ENCODE measurements at places on chromosomes 16 and 17.

GRCh38 chr16:49875806-49876715, 20.1 kb upstream of the ZNF423 start:
- no peak for DNase-seq

DNA sequence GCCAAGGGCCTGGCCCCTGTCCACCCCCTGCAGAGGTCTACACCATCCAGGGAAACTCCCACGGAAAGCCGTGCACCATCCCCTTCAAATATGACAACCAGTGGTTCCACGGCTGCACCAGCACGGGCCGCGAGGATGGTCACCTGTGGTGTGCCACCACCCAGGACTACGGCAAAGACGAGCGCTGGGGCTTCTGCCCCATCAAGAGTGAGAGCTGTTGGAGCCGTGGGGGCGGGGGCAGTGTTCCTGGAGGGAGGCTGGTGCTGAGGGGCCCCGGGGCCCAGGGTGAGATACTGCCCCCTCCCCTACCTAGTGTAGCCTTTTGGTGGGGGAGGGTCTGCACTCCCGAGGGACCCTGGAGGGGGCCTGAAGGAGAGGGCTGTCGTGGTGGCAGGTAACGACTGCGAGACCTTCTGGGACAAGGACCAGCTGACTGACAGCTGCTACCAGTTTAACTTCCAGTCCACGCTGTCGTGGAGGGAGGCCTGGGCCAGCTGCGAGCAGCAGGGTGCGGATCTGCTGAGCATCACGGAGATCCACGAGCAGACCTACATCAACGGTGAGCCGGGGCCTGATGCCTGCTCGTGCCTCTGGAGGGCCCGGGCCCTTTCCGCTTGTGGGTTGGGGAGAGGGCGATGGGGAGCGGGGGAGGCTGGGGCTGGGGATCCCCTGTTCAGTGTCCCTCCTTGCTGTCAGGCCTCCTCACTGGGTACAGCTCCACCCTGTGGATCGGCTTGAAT, 38.8 kb downstream of the MRC2 start:
- DNase-seq = no peak

- peak; percentile 7 for DNase-seq
Observed at GRCh38 chr17:37770631-37771518, 26.0 kb upstream of the HNF1B start.

DNA sequence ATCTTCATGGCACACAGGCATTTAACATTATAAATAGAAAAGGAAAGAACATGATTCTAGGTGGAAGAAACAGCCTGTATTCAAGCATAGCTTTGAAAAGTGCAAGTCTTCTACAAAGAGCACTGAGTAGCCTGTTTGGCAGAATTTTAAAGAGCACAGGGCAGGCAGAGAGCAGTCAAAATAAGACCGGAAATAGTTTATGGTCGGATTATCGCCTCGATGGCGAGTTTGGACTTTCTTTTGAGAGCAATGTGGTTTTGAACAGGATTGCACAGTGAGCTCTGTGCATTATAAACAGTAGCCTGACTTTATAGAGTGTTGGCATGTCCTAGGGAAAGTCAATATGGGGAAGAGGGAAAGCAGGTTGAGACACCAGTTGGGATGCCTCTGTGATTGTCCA, 6.2 kb upstream of the TMEM100 start:
- DNase-seq = no peak

- DNase-seq = no peak
Observed at GRCh38 chr17:76707985-76708807, 2.6 kb downstream of the MXRA7 start.

GRCh38 chr17:8227238-8227581, 16.8 kb upstream of the AURKB start:
- DNase-seq = no peak

GRCh38 chr17:332023-332422, 20.6 kb downstream of the RPH3AL start:
- no peak for DNase-seq

- no peak for DNase-seq
Observed at GRCh38 chr16:86673090-86673955, 95.0 kb downstream of the FOXL1 start.

DNA sequence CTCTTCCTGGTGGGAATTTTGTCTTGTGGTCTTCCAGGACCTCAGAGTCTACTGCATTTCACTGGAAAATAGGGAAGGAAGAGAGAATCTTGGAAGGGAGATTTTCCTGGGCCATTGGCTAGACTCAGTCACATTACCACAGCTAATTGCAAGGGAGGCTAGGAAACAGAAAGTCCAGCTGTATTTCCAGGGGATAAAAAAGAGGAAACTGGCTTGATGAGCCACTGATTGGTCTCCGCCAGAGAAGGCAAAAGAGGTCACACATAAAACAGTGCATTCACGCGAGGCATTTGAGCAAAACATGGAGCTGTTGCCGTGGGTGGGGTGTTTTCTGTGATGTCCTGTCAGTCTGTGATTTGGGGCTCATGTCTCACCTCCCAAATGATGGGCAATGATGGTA, 345.3 kb downstream of the FOXL1 start:
- DNase-seq = no peak

DNA sequence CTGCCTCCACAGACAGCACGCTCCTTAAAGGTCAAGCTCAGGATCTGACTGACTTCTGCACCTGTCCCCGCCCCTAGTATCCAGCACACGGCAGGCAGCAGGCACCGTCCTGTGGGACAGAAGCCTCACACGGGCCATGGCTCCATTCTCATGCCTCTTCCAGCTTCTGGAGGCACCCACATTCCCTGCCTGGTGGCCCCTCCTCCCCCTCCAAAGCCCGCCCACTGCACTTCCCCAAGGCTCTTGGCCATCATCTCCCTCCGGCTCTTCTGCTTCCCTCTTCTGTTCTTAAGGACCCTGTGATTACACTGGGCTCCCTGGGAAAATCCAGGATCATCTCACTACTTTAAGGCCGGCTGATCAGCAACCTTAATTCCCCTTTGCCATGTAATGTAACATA, 3.5 kb downstream of the CANT1 start:
- DNase-seq = no peak

- DNase-seq = no peak
Observed at GRCh38 chr17:56913353-56913866, 439 bp downstream of the TRIM25 start.

DNA sequence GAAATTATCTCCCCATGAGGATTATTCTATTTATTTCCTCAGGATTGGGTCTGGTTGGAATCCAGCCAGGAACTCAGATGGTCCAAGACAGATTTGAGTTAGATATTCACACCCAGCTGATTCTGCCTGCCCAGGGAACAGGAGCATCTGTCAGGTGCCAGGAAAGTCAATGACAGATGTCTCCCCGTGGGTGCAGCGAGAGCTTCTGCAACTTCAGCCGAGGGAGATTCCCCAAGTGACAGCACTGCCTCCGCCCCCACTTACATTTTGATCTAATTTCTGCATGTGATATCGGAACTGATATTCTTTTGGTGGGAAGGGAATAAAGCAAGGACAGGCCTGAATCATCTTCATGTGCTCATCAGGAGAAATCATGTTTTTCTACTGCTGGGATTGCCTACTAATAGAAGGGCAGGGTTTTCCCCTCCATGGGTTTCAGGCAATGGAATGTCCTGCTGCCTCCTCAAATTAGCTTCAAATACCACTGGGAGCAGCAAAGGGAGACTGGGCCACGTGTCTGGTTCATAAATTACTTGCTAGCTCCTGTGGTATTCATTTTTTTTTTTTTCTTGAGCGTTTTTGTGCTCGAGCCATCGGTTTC, 15.7 kb upstream of the DHX8 start:
- no peak for DNase-seq

DNA sequence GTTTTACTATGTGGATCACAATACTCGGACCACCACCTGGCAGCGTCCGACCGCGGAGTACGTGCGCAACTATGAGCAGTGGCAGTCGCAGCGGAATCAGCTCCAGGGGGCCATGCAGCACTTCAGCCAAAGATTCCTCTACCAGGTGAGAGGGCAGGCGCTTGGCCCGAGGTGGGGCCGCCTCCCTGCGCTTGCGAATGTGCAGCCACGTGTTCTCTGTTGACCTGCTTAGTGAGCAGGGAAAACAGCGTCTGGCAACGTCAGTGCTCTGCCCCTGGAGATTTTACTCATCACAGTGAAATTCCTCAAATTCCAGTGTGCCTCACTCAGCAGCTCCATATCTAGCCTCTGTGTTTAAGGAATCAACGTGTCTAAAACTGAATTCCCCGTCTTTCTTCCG, 33.4 kb upstream of the CLEC18A start:
- no peak for DNase-seq

GRCh38 chr17:67884741-67885140, 59.4 kb downstream of the BPTF start:
- DNase-seq = no peak

DNA sequence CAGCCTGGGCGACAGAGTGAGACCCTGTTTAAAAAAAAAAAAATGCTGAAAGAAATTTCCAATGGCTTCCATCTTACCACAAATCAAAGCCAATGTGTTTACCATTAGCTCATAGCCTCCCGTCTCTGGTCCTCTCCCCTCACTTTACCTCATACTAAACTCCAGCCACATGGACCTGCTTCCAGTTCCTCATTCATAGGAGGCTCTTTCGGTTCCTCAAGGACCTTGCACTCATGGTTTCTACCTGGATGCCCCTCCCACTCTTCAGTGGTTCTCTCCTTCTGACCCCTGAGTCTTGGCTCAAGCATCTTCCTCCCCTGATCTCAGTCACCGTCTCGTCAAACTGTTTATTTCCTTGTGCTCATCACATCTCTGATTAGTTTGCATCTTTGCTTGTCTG, 3.8 kb upstream of the DEF8 start:
- no peak for DNase-seq

DNA sequence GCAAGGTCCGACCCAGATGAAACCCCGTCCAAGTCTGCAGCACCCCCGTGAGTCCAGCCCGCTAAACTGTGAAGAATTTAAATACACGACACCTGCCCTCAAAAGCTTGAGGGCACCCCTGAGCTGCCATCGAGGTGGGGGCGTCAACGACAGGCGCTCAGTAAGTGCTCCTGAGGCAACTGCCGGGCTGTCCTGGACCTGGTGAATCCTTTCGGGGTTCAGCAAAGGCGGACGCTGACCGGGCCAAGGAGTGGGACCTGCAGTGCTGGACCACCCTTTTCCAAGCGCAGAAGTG, 512 bp upstream of the ENDOV start:
- DNase-seq = no peak

GRCh38 chr16:85240982-85241924, 129.0 kb upstream of the CIBAR2 start:
- DNase-seq = no peak

- no peak for DNase-seq
Observed at GRCh38 chr16:86314402-86315025, 195.8 kb upstream of the FOXF1 start.

DNA sequence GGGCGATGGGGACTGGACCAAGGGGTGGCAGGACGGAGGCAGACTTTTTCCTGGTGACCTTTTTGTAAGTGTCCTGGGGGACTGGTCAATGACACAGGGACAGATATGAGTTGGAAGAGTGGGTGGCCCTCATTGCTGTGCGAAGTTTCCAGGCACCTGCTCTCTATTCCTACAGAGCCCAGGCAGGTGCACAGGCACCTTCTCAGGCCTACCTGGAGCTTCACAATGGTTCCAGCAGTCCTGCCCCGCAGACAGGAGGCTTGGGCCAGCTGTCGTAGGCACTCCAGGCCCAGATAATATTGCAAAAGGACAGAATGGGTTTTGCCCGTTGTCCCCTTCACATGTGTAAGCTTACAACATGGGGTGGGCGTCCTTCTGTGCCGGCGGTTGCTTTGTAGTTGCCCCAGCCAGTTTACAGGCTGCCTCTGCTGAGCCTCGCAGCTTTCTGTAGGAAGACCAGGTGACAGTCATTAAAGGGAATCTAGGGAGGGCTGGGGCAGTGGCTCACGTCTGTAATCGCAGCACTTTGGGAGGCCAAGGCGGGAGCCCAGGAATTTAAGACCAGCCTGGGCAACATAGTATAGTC, 84.3 kb downstream of the ARHGAP23 start:
- DNase-seq = no peak
